ENCODE measurements at places on chromosomes 12 and 14.

- peak; percentile 78 for DNase-seq
Measured at GRCh38 chr12:6961278-6961694, 9.2 kb downstream of the PHB2 start.

DNA sequence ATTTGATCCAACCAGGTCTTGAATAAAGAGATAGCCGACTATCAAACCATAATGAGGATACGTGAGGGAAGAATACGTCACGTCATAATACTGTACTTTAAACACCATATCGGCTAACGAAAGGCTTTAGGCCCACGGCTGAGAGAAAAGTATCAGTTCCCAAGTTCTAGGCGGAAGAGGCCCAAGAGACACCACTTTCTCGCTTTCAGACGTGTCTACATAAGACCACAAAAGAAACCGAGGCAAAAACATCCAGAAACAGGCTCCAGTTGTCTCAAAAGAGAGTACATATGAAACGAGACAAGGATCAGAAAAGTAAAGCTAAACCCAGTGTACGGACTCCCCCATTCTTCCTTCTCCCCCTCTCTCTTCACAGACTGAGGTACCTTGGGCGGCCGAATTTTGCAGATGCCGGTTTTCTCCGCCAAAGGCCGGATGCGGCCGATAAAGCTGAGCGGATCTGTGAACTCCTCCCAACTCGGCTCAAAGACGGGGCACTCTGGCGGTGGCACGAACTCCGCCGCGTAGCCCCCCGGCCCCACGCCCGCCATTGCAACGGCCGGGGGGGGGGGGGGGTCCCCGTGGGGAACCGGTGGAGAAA, 479 bp downstream of the KDM5A start:
- DNase-seq: peak; percentile 45

DNA sequence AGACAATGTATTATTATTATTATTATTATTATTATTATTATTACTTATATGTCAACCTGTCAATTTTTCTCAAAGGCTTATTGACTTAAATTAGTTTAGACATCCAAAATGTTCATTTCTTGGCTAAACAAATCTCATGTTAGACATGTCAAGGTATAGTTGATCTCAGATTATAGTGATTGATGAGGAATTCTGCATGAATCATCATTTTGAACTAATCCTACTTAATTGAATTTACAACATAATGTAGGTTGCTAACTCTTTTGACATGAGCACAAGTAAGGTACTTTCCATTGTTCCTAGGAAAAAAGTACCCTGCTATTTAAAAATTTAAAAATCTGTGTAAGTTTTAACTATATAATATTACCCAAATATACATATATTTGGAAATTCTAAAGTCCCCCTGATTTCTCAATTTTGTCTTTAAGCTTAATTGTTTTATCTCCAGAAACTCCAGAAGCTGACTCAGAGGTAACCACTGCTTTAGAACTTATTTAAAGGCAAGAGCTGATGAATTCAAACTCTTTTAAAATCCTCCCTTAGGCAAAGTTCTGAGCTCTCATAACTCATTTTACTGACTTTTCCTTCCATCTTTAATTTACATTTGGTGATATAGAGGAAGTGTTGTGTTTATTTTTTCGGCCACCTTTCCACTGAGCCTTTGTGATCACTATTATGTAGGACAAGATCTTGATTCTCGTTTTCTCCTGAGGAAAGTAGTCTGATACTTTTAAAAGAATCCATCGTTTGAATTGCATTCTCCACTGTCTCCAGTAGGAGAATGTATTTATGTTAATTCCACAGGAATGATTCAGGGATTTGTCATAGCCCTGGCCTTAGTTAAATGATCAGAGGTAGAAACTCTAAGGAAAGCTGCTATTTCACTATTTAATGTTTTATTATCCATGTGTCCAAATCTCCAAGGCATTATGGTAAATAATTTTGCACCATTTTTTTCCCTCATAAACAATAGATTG, 1304.5 kb downstream of the AACS start:
- DNase-seq: no peak

- DNase-seq: no peak
Measured at GRCh38 chr14:96090441-96091148, 51.4 kb downstream of the C14orf132 start.

GRCh38 chr12:106189341-106189740, 50.6 kb upstream of the NUAK1 start:
- no peak for DNase-seq

GRCh38 chr12:4307593-4308333, 13.2 kb upstream of the TIGAR start:
- DNase-seq: no peak

DNA sequence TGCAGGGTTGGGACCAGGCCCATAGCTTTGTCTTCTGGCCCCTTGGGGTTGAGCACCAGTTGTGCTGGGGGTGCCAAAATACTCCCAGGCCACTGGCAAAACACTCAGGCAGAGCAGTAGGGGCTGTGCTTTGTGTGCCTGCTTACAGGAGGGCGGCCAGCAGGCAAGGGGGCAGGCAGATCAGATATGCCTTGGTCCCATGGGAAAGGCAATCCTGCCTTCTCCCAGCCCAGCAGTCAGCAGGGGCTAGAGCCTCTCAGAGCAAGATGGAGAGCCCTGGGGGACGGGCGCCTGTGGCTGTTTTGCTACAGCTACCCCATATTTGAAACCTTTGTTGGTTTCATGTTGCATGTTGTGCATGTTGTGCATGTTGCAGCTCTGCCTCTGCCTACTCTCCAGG, 36.2 kb upstream of the TMX1 start:
- DNase-seq: no peak

GRCh38 chr14:74261288-74261687, 22.0 kb downstream of the VSX2 start:
- DNase-seq: no peak

GRCh38 chr14:97978341-97978740, 1181.2 kb downstream of the VRK1 start:
- peak; percentile 68 for DNase-seq

DNA sequence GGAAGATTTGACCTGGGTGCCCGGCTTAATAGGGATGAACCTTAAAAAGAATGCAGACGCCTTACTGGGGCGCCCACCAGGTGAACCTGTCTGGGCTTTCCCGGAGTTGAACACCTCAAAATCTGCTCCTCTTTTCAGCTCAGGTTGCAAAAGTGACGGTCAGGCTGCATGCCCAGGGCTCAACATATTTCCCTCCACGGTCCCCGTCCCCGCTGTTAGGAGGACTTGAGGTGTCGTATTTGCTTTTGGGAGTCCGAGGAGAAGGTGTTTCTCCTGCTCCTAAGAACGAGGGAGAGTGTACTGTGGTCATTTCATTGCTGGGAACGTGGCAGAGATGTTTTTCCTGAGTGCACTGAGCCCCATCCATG, 1.2 kb downstream of the DLK1 start:
- DNase-seq: no peak

- no peak for DNase-seq
Measured at GRCh38 chr12:91744597-91744996, 401.0 kb downstream of the BTG1 start.

DNA sequence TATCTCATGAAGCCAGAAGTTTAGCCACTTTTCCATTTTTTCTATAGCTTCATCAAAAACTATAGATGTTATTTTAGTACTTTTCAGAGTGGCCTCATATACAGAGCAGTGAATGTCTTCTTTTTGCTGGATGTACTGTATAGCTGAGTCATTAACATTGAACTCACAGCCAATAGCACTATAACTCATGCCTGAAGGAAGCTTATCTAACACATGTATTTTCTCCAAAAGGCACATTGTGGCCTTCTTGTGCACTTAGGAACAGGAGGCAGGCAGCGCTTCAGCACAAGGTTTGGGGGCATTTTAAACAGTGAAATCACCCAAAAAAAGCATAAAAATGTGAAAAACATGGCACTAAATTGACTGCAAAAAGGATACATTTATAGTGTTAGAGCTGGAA, 336.8 kb upstream of the TMTC1 start:
- no peak for DNase-seq

DNA sequence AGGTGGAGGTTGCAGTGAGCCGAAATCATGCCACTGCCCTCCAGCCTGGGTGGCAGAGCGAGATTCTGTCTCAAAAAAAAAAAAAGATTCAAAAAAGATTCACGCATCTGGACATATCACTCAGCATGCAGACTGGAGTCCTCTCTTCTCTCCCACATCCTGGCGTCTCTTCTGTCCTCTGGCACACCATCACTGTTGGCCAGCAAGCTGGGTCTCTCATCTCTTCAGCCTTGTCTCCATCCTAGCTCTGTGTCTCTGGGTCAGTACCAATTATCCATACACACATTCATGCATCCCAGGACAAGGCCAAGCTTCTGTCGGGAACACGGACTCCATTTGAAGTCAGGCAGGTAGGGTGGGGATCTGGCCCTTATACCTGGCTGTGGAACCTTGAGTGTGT, 105.5 kb upstream of the MAP1LC3B2 start:
- no peak for DNase-seq

GRCh38 chr12:90124289-90124688, 415.7 kb upstream of the ATP2B1 start:
- DNase-seq: no peak

DNA sequence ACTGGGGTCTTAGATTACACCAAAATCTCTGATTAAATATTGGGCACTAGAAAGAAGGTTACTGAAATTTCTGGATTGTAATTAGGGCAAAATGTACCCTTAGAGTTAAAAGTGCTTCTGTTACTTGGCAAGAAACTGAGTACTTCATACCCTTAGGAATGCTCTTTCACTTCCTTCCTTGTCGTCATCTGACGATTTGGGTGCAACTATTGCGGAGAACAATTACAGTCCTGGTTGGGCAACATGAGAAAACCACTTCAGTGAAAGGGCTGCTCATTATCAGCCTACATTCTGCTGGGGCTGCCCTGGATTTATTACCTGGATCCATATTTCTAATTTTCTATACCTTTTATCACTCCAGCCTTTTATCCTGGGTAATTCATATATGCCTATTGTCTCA, 348.5 kb upstream of the MDGA2 start:
- DNase-seq: no peak

DNA sequence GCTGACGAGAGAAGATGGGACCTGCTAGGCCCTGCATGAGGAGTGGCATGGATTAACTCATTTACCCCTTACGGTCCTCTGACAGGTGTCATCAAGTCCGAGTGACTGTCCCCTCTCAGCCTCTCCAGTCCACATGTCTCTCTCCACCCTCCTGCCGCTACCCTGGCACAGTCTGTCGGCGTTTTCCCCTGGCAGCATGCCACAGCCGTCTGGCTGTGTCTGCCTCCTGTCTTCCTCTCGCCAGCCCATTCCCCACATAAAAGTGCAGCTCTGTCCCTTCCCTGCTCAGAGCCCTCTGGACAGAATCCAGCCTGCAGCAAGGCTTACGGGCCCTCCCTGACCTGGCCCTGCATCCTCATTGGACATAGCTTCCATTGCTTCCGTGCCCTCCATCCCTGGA, 45.6 kb downstream of the UBE3B start:
- no peak for DNase-seq

DNA sequence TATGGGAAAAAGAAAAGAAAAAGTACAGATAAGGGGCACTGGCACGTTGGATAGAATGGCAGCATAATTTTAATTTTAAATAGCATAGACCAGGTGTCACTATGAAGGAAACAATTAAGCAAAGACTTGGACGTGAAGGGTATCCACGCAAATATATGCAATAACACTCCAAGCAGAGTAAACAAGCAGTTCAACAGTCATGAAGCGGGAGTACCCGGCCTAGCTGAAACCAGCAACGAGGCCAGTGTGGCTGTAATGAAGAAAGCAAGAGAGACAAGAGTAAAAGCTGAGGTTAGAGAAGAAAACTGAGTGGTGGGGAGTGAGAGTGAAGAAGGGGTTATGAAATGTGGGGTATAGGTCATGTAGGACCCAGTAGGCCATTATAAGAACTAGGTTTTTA, 85.4 kb downstream of the BCL2L14 start:
- no peak for DNase-seq

- no peak for DNase-seq
Measured at GRCh38 chr12:69397978-69398377, 38.4 kb downstream of the YEATS4 start.

GRCh38 chr12:21372602-21373001, at the start of gene IAPP:
TSS of gene IAPP (plus strand) at chr12:21372902. CDS start at chr12:21373352, 450 bp downstream.
- DNase-seq: no peak

DNA sequence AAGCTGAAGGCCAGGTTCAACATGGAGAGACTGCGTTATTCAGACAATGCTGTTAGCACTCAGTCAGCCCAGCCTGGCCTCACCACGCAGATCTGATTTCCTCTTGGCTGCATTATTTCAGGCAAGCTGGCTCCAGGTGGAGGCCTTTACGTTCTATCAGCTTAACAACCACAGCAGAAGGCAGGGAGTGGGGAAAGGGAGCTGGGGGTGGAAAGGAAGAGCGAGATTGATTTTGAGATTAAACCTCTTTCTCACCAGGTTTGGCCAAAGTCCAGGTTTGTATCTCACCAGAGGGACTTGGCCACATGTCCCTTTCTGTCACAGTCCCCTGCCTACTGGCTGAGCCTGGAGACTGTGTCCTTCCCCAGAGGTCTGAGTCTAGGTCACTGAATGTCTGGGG, 543.7 kb upstream of the TMEM132C start:
- DNase-seq: no peak
